ENCODE measurements at places on chromosomes 11 and 22.

GRCh38 chr11:7520011-7520942, 6.5 kb downstream of the PPFIBP2 start:
- DNase-seq: no peak

DNA sequence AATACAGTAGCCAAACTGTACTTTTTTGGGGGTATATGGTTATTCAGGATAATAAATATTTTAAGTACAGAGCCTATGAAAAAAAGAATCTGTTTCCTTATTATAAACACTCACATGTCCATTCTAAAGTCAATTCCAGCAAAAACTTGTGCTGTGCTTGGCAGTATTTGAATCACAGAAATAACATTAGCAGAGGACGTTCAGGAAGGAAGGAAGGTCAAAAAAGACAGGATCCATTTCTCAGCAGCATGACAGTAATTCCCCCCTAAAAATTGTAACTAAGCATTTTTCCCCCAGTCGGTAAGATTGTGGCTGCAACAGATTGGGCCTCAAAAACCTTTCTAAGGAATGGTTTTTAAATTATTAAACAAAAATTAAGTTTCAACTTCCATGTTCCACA, 124.8 kb downstream of the ATG16L2 start:
- no peak for DNase-seq

GRCh38 chr11:14144934-14145333, 182.4 kb downstream of the SPON1 start:
- no peak for DNase-seq

DNA sequence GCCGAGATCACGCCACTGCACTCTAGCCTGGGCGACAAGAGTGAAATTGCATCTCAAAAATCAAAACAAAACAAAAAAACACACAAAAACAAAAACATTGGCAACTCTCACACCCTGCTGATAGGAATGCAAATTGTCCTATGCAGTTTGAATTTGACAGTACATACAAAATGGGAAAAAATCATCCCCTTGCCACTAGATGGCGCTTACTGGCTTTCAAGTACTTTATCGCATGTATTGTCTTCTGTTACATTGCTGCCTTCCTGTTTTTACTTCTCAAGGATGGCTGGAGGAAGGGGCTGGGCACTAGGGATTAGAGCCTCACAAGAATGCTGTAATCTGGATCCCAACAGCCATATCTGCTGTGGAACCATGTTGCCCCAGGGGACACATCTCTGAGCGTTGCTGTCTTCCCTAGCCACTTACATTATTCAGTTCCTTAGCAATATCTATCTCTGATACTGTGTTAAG, 59.4 kb upstream of the A4GALT start:
- peak; percentile 86 for DNase-seq

- DNase-seq: no peak
Measured at GRCh38 chr11:40202589-40203270, 1256.7 kb downstream of the LRRC4C start.

GRCh38 chr11:73141309-73142127, 600 bp downstream of the FCHSD2 start:
- DNase-seq: peak; percentile 53

Measured in lower leg skin (tissue), 4 donors.